ENCODE measurements at places on chromosomes 16 and 17.

- no peak for DNase-seq
These were observed 211.9 kb downstream of the PRKCA start for GRCh38 chr17:66514227-66514806.

DNA sequence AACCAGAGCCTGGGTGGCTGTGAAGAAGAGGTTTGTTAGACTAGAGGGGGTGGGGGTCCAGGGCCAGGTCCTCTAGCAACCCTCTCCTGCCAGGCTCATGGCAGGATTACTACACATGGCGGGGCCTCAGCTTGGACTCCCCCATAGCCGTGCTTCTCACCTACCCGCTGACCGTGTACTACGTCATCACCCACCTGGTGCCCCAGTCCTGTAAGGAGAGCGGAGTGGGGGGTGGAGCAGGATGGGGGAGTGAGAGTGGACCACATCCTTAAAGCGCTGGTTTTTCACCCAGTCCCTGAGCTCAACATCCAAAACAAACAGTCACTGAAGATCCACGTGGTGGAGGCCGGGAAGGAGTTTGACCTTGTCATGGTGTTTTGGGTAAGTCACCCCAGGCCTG, 4.2 kb upstream of the CXCL16 start:
- DNase-seq: no peak

DNA sequence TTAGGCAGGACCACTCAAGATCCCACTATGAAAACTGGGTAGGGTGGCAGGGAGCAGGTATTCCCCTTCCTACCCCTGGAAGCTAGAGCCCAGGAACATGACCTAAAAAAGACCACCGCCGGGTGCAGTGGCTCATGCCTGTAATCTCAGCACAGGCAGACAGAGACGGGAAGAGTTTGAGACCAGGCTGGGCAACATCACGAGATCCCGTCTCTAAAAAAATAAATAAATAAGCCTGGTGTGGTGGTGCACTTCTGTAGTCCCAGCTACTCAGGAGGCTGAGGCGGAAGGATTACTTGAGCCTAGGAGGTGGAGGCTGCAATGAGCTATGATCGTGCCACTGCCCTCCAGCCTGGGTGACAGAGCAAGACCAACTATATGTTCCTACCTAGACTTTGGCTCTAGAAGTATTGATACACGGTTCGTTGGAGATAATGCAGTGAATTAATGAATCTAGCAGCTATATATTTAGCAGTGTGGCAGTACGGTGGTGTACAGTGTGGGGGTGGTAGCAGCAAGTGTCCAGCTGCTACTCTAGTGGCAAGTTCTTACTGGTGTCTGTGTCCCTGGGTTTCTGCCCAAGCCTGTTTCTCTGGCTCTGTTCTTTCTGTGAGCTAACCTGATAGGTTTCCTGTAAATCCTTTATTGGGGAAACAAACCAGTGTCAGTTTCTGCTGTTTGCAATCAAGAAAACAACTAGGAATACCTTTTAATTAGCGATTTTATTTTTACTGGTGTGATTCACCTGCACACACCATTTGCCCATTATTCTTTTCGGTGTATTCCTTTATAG, 3.3 kb upstream of the USP31 start:
- no peak for DNase-seq

DNA sequence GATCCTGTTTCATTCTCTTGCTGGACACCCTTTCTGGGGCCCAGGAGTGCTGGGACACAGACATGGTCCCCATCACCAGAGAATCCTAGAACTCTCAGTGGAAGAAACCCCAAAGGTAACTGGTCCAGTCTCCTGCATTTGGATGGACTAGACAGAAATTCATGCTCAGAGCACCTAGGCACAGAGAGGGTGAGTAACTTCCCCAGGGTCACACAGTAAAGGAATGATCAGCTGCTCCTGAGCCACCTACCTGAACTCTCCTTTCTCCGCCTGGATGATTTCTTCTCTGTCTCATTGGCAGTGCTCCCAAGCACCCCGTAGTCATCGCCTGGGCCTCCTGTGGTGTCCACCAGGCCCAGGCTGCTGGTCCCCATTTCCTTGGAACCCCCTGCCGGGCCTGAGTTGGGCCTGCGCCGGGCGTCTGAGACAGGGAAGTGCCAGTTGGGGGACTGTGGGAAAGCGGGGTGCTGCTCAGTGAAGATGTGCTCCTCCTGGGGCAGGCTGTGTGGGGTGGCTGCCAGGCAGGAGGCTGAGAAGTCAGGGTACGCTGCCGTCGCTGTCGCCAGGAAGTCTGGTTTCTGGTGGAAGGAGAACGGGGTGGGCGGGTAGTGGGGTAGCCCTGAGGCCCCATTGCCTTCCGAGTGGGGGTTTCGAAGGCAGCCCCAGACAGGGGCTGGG, 767 bp downstream of the MEOX1 start:
- no peak for DNase-seq

- no peak for DNase-seq
These were observed 114.8 kb downstream of the GRIN2A start for GRCh38 chr16:10067406-10067805.

DNA sequence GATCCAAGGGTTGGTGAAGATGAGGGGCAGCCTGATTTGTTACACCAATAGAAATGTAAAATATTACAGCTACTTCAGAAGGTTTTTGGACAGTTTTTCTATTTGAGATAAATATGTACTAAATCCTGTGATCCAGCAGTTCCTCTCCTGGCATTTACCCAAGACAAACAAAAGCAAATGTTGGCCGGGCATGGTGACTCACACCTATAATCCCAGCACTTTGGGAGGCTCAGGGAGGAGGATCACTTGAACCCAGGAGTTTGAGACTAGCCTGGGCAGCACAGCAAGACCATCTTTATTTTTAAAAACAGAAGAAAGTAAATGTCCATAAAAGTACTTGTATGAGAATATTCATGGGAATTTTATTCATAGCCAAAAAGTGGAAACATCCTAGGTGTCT, 64.8 kb upstream of the MRC2 start:
- DNase-seq: no peak

GRCh38 chr16:50751528-50751927, 9.6 kb downstream of the CYLD start:
- no peak for DNase-seq

DNA sequence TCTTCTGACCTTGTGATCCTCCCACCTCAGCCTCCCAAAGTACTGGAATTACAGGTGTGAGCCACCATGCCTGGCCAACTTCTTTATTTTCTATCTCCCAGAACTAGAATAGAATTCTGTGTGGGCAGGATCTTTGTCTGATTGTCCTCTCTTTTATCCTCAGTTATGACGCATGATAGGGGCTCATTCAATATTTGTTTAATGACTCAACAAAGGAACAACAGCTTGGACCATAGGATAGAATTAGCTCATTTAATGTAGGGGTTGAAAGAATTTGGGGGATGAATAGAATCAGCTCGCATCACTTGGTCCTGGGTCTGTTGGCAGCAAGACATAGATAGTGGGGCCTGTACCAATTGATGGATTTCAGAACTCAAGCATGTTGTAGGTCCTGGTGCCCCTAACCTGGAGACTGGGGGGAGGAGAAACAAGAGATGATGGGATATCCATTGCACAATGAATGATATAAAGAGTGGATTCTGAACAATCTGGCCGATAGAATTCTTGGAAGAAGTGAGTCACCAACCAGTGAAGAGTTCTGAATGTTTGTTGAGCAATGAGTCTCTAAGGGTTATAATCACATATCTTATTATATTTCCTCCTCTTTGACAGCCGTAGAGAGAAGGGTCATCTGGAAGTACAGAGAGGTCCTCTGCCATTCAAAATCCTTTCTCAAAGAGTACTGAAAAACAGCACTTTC, 250.2 kb downstream of the HS3ST4 start:
- DNase-seq: no peak

DNA sequence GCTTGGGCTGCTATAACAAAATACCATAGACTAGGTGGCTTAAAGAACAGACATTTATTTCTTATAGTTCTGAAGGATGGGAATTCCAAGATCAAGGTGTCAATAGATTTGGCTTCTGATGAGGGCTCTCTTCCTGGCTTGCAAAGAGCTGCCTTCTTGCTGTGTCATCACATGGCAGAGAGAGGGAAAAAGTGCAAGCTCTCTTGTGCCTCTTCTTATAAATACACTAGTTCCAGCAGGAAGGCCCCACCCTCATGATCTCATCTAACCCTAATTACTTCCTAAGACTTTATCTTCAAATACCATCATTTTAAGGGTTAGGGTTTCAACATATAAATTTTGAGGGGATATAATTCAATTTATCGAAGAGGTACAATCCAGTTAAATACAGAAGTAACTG, 30.6 kb downstream of the ABCA9 start:
- no peak for DNase-seq

GRCh38 chr17:31702041-31702440, 157.0 kb downstream of the COPRS start:
- no peak for DNase-seq

- DNase-seq: no peak
These were observed 146.6 kb downstream of the USP22 start for GRCh38 chr17:20896153-20896649.

DNA sequence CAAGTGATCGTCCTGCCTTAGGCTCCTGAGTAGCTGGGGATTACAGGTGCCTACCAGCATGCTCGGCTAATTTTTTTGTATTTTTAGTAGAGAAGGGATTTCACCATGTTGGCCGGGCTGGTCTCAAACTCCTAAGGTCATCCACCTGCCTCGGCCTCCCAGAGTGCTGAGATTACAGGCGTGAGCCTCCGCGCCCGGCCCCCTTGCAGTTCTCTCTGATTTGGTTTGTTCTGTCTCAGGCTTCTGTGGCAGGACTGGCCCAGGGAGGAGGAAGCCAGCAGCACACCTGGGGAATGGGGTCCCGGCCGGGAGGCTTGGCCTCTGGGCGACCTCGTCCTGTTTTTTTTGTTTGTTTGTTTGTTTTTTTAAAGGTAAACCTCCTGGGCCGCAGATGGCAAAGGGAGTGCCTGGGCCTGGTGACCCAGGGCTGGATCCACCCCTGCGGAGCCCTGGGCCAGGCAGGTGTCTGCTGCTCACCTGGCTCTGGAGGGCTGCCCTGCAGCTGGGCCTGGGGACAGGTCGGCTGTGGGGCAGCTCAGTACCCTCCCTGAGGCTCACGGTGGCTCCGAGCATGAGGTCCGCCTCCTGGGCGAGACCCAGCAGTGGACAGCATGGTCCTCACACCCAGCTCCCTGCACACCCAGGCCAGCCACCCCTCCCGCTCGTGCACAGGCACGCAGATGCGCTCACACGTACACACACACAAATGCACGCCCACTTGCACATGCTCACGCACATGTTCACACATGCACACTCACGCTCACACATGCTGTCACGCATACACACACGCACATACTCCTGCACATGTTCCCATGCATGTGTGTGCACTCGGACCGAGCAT, 3.3 kb upstream of the NUDT16L1 start:
- no peak for DNase-seq

DNA sequence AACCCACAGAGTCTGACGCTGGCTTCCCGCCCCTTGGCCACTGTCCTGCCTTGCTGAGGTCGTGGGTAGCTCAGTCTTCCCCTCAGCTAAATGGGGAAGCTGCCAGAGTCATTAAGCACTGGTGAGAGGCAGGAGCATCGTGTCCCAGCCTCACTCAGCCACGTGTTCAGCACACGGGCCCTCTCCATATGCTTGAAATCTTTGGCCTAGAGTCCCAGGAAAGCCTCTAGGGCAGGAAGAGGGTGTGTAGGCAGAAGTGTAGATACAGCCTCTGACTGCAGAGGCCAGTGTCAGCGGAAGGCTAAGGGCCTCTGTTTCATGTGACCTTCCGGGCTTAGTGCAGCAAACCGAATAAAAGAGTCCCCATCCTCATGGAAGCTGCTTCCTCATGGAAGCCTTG, 4.1 kb downstream of the DHODH start:
- no peak for DNase-seq

DNA sequence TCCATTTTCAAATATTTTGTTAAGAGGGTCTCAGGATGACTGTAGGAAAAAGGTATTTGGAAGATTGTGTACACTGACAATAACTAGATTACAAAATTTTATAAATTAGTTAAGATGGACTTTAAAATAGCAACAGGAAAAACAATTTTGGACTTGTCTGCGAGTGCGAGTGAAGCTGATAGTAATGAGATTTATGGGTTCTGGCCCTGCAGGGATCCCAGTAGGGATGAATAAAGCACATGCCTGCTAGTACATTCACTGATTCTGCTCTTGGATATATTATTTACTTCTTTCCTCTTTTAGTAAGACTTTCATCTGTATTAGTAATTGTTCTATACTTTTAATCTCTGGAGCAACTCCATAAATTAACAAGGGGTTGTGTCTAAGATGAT, 28.2 kb downstream of the PRKCA start:
- no peak for DNase-seq

- DNase-seq: no peak
These were observed 4.7 kb upstream of the CNOT1 start for GRCh38 chr16:58634265-58634802.

- DNase-seq: no peak
These were observed 35.7 kb downstream of the ACSF3 start for GRCh38 chr16:89129378-89129777.

DNA sequence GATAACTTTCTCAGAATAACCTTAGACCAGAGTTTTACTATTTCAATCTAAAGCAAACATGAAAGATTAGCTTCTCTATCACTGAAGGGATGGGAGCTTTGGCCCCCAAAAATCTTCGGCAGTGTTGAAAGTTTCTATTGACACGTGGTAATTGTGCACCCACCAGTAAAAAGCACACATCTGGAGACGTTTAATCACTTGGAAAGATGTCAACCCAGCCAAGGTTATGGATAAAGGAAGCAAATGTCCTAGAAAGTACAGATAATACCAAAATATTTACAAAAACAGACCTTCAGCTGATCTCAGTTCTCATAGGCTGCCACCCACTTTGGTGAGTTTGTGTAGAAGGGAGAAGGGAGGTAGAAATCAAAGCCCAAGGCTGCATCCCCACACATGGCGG, 5.3 kb downstream of the MYCBPAP start:
- DNase-seq: no peak

- no peak for DNase-seq
These were observed 47.1 kb upstream of the CIBAR2 start for GRCh38 chr16:85159179-85159980.

DNA sequence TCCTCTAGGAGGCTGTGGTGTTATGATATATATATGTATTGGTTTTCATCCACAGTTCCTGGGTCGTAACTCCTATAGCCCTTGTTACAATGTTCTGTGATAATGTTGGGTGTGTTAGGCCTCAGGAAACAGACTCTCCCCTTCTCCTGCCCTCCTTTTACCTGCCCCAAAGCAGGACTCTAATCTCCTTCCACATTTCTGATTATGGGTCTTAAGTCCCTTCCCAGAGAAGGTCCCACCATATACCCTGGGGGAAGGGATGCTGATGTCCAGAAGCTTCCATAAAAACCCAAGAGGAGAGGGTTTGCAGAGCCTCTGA, 450 bp upstream of the C1QBP start:
- no peak for DNase-seq

GRCh38 chr16:1501630-1502029, 8.5 kb downstream of the TELO2 start:
- DNase-seq: no peak

- no peak for DNase-seq
These were observed 7.6 kb downstream of the SNN start for GRCh38 chr16:11675561-11676511.

GRCh38 chr17:37564252-37564651, 45.0 kb downstream of the SYNRG start:
- no peak for DNase-seq

Data from right atrium auricular region (tissue), 2 donors.